Fibroblast of mammary gland (primary cell): ENCODE measurements at places on chromosomes 16 and 17.

DNA sequence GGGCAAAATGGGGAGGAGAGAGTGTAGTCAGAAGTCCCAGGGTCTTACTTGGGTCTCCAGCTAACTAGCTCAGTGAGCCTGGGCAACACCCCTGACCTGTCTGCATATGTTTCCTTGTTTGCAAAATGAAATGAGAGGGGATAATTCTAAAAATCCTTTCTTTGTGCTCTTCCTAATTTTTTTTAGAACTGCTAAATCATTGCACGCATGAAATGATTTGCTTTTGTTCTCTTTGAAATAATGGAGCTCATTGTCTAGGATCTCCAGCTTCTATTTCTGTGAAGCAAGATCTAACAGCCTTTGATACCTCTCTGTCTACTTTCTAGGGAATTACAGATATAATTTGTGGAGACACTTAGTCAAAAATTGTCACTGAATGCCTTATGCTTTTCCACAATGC is 181.3 kb downstream of the CDH13 start:
- DNase-seq = no peak

DNA sequence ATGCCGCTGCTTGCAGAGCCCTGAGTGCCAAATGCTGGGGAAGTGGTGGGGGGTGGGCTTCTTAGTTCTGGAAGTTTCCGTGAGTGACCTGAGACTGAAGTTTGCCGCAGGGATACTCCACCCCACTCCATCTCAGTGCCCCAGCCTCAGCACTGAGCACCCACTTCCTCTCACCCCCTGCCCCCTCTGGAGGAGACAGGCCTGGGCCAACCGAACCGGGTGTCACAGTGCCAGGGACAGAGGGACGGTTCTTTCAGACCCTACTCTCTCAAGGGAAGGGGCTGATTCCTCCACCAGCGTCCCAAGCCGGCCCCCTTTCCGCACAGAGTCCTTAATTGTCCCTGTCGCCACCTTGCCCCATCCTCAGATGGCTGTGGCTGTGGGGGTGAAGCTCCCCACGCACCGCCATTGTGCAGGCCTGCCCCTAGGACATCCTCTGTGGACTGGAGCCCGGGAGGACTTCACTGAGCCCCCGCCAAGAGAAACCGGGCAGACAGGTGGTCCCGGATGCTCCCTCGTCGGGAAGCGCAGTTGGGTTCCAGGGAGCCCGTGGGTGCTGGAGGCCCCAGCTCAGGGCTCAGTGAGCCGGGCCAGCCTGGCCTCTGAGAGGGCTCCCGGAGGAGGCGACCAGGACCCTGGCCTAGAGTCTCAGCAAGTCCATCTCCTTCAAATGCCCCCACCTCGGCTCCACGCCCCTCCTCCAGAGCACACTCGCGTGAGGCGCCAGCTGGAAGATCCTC is 1.6 kb upstream of the KREMEN2 start:
- DNase-seq = no peak

GRCh38 chr16:75745242-75745641 is 19.0 kb upstream of the CPHXL start:
- no peak for DNase-seq

- DNase-seq = no peak
Observed at GRCh38 chr16:57593021-57593420, 35.4 kb upstream of the ADGRG1 start.

GRCh38 chr17:34584805-34585416 is 5.5 kb downstream of the TMEM132E start:
- peak; percentile 11 for DNase-seq
